Stimulated activated memory B cell treated with anti-CD40 and anti-IgM and Interleukin-4, amounts not matched to agents 10 μg/mL and 1 μg/mL and 100 μg/mL, for 72 hours (primary cell): ENCODE measurements at places on chromosomes 16 and 17.

GRCh38 chr17:72441909-72442308 is 321.1 kb downstream of the SOX9 start:
- no peak for ATAC-seq

- ATAC-seq, result no peak
Observed at GRCh38 chr17:81127526-81128177, 37.7 kb upstream of the PVALEF start.

DNA sequence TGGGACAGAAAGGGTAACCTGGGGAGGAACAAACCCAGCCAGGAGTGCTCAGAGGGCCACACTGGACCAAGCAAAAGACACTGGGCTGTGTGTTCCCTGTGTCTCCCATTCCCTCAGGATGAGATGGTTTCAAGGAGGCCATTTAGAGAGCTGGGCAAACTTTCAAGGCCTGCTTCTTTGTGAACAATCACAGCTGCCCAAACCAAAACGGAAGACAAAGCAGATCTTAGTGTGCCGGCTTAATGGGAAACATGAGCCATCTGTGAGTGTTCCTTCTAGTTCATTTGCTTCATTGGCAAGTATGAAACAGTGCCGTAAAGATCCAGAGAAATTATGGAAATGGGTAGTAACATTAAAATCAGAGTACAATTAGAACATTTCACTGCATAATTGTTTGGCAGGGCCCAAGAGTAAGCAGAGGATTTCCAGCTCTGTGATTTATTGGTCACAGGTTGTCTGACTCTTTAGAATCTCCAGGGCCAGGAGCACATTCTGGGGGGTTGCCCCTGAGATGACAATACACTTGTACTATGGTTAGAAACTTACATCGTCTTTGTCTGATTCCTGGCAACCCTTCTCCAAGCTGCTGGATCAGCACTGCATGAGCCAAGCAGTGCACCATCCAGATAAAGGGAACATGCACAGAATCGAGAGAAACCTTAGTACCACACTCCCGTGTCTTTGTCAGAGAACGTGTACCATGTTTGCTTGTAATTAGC is 412.1 kb downstream of the RBFOX1 start:
- ATAC-seq, result no peak

GRCh38 chr17:38789185-38789584 is 10.2 kb downstream of the PIP4K2B start:
- ATAC-seq, result no peak

- no peak for ATAC-seq
Observed at GRCh38 chr17:9271989-9272388, 250.7 kb downstream of the NTN1 start.

DNA sequence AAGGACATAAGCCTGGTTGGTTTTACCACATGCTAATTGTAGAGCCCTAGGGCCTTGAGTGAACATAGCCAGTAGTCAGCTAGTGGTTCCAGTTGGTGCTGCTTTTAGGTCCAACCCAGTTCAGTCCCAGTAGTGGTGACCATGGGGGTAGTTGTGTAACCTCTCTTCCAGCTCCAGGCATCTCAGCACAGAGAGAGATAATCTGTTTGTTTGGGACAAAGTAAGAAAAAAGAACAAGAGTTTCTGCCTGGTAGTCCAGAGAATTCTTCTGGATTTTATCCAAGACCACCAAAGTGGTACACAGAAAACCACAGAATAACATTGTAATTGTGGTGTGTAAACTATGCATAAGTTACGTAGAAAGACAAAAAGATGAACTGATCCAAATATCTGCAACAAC is 5.2 kb upstream of the CCL13 start:
- ATAC-seq, result no peak

DNA sequence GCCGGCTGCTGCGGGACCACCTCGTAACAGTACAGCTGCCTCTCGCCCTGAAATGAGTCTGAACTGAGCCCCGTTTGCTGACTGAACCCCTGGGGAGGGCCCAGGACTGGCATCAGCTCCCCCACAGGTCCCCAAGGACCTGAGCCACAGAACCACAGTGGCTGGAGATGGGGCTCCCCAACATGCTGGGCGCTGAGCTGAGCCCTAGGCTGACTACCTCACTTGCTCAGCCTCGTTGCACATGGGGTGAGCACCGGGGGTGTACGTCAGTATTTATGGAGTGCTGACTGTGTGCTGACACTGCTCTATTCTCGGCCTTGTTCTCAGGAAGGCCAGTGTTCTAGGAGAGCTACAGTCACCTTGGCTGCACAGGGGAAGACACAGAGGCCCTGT is 6.6 kb upstream of the VASN start:
- ATAC-seq, result peak; percentile 97

- ATAC-seq, result no peak
Observed at GRCh38 chr17:74442291-74442669, 10.4 kb downstream of the GPRC5C start.

GRCh38 chr17:30333503-30334360 is at the start of gene TMIGD1:
TSS of gene TMIGD1 (minus strand) at chr17:30334057. CDS start at chr17:30332133, 1,924 bp downstream.
- ATAC-seq, result no peak

- ATAC-seq, result no peak
Observed at GRCh38 chr16:63890081-63890480, 1231.8 kb downstream of the CDH11 start.

GRCh38 chr17:55421179-55421934 is at the start of gene MMD:
TSS of gene MMD (minus strand) at chr17:55421835. CDS start at chr17:55421695, 140 bp downstream.
- ATAC-seq, result peak; percentile 24

DNA sequence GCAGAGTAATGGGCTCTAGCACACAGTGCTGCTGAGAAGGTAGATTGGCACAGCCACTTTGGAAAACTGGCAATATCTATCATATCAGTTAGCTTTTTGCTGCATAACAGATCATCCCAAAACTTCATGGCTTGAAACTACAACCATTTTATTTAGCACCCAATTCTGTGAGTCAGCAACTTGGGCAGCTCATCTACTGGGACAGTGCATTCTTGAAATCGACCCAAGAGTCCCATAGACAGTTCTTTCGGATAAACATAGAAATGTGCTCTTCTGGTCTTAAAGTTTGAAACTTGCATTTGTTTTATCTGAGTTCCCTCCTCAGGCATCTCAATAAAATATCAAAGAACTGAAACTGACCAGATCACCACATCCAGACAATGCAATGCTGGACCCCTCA is 76.7 kb downstream of the CEP112 start:
- ATAC-seq, result no peak

DNA sequence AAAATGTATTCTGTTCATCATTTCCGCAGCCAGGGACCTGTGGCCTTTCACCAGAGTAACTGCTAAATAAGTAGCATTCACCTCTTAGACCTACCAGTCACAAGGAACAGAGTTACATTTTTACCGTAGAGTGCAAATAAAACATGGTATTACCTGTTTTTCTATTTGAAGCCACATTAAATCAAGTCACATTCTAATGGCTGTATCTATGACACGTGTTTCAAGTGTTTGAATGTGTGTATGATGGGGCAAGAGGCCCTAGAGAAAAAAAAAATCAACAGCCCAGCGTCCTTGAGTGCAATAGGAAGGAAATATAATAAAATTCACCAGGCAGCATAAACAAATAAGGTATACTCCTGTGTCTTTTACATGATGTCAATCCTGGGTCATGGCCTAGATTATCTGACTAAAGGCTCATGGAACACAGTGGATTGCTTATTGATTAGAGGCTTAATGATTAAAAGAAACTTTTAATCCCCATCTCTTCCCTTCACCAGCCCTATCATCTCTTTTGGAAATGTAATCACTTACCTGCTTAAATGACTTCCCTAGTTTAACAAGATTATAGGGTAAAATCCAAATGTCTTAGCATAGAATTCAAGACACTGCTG is 168.7 kb upstream of the CDH5 start:
- no peak for ATAC-seq

DNA sequence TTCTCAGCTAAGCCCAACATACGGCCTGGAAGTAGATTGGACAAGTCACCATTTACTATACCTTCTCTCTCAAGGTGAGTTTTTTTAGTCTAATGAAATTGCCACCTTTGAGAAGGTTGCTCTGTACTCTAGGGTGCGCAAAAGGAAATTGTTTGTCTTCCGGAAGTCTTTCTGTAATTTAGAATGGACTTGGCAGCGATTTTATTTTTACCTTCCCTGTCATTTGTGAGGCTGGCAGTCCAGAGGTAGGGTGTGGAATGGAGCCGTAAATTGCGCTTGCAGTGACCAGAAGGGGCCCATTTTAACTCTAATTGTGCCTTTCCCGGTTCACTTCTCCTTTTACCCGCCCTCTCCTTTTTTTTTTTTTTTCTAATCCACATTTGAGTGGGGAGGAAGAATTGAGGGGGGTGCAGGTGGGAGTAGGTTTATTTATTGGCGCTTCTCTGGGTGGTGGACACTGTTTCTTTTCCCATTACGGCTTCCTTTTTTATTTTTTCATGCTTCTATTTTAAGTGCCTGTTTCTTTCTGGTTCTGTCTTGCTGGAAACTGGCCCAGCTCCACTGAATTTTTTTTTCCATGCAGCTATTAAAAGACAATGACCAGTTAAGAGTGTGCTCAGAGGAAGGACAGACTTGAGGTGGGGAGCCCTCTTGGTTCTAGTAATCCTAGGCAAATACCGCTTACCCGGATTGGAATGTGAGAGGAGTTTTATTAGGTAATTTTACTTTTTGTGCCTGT is 89.7 kb upstream of the CLEC18A start:
- ATAC-seq, result no peak

DNA sequence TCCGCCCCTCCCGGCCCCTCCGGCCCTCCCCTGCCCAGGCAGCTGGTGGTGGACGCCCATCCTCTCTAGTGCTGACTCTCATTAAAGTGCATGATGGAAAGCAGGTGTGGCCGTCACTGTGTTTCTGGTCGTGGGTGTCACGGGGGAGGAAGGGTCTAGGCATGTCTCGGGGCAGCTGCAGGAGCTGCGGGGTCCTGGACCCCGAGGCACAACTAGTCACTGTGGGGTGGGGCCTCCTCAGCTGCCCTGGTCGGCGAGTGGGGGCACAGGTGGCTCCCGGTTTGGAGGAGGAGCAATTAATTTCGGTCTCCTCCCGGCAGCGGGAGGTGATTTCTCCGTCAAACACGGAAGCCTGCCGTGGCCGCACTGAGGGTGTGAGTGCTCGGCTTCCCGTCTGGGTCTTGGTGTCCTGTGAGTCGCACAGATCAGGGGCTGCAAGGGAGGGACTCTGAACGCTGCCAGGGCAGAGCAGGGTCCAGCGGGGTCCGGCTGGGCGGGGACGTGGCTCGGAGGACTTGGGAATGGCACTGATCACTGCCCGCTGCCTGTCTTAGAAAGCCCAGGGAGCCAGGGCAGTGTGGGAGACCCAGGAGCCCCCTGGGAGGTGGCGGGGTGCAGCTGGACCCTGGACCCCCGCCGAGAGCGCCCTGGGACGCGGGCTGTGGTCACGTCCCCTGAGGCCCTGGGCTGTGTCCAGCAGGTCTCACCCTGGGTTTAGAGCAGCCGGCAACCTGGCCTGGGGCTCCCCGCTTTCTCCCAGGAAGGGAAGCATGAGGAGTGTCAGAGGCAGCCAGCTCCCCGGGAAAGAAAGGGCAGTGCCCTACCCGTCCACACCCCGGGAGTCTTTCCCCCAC is 3.3 kb downstream of the TPSD1 start:
- no peak for ATAC-seq

DNA sequence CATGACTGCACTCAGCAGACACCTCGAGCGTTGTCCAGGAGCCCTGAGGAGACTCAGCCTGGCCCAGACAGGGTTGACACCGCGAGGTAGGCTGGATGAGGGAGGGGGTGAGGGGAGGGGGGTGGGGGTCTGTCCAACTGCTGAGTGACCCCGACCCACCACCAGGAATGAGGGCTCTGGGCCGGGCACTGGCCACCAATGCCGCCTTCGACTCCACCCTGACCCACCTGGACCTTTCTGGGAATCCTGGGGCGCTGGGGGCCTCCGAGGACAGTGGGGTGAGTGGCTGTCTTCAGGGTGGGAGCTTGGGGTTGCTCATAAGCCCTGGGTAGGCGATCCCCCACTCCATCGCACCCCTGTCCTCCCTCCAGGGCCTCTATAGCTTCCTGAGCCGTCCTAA is 2.7 kb downstream of the CARMIL2 start:
- no peak for ATAC-seq

DNA sequence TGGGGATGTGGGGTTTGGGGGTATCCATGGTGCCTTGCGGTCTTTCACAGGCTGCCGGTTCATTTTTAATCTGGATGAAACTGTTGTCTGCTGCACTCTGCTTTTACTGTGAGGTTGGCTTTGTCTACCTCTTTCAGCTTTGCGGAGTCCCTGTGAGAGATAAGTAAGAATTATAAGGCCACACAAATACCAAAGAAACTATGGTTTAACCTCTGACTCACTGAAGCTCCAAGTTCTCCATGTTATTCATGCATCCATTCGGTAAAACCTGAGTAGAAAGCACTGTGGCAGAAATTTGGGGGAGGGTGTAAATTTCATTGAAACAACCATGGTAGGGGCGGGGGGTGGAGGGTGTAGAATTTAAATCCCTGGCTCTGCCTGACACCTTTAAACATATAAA is 30.5 kb downstream of the KIAA0753 start:
- ATAC-seq, result no peak

DNA sequence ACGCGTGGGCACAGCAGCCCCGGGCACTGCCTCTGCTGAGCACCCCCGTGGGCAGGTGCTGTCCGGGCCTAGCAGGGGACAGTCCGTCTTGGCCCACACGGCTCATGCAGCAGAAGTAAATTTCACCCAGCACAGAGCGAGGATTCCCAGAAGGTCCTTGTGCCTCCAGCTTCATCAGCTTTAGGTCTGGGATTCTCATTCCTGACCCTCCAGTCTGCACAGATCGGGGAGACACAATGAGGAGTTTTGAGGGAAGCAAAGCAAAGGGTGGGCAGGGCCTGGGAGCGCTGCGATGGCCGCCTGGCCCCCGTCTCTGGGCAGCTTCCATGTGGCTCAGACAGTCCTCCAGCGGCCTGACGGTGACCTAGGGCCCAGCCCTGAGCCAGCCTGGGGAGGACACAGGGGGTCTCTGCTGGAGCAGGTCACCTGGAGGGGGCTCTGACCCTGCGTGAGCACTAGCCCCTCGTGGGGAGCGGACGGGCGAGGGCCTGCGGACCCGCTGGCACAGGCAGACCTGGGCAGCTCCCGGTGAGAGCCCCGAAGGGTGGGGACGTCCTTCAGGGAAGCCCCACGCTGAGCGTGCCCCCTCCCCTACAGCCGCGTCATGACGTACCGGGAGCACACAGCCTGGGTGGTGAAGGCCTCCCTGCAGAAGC is 30.7 kb upstream of the CHMP6 start:
- ATAC-seq, result no peak
